GOT3 (cell line): ENCODE measurements at places on chromosomes 11 and 22.

DNA sequence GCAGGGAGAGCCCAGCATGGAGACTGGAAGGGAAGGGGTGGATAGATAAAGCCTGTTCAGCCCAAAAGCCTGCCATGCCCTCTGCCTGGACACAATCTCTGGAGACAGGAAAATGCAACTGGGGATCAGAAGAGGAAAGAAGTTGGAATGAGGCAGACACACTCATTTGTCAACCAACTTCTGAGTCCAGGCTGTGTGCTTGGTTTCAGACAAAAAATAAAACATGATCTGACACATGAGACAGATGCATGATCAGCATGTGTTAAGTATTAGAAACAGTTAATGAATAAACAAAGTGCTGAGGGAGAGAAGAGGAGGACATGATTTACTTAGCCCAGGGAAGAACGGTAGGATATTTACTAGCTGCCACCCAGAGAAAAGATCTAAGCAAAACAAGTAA, 839 bp downstream of the LRRN4CL start:
- DNase-seq, result no peak

GRCh38 chr22:39434243-39434653, 22.6 kb upstream of the MGAT3 start:
- DNase-seq, result no peak

DNA sequence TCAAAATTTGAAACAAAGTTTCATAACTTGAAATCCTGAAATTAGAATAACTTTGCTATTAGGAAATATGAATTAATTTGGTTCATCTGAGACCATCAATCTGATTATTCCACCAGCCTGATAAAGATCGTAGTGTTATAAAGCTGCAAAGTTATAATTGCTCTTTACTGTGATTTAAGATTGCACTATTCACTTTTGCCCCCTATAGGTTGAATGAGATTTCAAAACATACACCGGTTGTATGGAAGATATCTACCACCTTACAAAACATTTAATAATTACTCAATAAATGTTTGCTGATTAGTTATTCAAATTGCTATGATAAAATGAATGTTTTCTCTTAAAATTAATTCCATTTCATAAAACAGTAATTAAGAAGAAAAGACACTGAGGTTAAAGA, 26.1 kb downstream of the APIP start:
- DNase-seq, result no peak

GRCh38 chr11:110148775-110149744, 55.9 kb downstream of the ZC3H12C start:
- no peak for DNase-seq

- DNase-seq, result no peak
Observed at GRCh38 chr11:121551463-121551862, 98.7 kb upstream of the SORL1-AS1 start.

GRCh38 chr22:50326956-50327710, at the start of gene DENND6B:
DENND6B (minus strand) TSS chr22:50327012; CDS start chr22:50326988, 24 bp downstream.
- peak; percentile 37 for DNase-seq

DNA sequence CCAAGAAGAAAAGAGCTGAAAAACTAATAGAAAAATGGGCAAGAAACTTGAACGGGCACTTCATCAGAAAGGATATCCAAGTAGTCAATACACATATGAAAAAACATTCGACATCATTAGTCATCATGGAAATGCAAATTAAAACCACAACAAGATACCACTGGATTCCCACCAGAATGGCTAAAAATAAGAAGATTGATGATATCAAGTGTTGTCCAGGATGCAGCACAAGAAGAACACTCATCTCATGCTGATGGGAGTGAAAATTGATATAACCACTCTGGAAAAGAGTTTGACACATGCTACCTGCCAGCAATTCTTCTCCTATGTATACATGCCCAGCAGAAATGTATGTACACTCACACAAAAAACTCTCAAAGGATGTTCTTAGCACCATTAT, 26.9 kb upstream of the SCUBE2 start:
- no peak for DNase-seq

DNA sequence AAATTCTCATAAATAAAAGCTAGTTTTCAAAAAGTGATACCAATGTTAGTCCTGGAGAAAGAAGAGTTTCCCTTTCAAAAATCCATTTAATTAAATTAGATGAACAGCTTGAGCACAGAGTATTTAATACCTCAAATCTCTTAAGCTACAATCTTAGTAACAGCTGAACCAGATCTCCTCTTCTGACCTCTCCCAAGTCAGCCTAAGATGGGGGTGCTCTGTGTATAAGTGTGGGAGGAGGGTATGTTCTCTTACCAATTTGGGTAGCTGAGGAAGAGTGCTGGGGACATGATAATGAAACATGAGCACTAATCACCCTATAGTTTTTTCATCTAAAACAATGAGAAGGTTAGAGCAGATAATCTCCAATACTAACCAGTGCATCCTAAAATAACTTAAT, 9.6 kb downstream of the TPH1 start:
- no peak for DNase-seq

DNA sequence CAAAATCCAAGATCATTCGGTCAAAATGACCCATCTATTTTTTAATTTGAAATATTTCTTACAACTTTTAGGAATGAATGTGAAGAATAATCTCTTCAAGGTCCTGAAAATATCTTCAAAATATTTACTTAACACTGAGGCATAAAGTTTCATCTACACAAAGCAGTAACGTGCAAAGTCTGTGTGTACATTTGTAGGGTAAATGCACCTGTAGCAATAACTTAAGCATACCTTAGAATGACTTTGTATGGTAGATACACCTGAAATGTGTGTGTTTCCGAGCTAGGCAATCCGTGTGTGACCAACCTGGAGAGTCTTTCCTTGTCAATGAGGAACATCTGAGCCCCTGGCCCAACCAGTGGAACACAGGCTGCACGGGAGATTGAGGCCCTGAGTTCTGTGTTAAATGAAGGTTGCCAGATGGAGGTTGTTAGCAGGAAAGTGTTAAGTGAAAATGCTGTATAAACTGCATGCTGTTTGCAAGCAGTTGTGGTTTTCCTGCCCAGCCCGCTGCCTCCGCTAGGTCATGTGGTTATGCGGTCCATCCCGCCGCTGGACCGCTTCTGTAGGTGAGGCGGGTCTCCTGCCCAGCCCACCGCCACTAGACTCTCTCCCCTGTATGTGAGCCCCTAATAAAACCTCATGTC, 7.6 kb upstream of the CTR9 start:
- no peak for DNase-seq

GRCh38 chr11:36452961-36453360, 57.1 kb downstream of the TRAF6 start:
- no peak for DNase-seq

DNA sequence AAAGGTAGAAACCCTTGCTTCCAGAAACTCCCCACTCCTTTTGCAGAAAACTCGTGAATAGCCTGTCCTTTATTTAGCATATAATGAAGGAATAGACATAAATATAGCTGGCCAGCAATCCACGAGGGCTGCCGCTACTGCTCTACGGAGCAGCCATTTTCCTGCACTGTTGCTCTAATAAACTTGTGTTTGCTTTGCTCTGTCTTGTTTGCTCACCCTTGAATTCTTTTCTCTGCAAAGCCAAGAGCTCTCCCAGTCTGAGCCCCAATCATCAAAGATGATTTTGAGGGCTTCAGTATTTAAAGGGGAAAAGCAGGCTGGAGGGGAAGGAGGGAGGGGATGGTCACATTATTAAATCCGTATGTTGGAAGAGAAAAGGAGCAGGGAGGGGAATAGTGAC, 16.6 kb upstream of the CHKA start:
- DNase-seq, result no peak

DNA sequence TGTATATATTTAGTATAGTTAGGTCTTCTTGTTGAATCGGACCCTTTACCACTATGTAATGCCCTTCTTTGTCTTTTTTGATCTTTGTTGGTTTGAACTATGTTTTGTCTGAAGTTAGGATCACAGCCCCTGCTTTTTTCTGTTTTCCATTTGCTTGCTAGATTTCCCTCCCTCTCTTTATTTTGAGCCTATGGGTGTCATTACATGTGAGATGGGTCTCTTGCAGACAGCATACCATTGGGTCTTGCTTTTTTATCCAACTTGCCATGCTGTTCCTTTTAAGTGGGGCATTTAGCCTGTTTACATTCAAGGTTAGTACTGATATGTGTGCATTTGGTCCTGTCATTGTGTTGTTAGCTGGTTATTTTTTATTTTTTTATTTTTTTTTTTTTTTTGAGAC, 224.6 kb downstream of the INSC start:
- DNase-seq, result no peak

DNA sequence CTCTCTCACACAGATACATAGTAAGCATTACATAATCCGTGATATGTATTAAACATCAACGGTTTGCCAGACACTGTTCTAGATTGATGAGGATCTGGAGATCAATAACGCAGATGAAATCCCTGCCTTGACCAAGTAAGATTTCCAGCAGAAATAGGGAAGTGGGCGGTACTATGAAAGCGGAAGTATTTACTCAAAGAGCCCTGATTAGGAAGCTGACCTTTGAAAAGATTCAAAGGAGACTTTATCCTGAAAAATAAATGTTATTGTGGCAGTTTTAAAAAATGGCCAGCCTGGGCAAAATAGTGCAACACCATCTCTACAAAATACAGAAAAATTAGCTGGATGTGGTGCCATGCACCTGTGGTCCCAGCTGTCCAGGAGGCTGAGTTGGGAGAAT, 26.8 kb downstream of the GAB2 start:
- no peak for DNase-seq

- DNase-seq, result no peak
Observed at GRCh38 chr22:19143967-19144400, 467 bp downstream of the ESS2 start.

- no peak for DNase-seq
Observed at GRCh38 chr22:41603873-41604332, 14.3 kb upstream of the PMM1 start.

DNA sequence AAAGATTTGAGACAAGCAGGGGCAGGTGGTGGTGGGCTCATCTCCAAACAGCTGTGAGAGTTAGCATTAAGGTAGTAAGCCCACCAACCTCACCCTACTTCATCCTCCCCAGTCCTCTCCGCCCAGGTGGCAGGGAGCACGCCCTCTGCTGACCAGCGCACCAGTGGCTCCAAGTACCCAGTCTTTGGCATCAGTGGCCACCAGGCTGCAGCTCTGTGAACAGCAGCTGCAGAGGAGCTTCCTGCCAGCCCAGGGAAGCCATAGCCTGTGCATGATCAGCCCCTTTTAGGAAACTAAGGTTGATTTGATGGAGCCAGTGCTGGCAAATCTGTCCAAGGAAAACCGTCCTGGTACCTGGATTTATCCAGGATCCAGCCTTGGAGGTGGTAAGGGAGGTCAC, 21.7 kb downstream of the CAVIN3 start:
- DNase-seq, result no peak
